ENCODE measurements at places on chromosomes 4 and X. TPM values are rescaled to one million over a fixed set of nuclear protein-coding genes. Genes with fewer than 3 reads are reported as not detected.

Gene ZFP42
- total RNA-seq, result 4.5 TPM

Gene BDH2
- total RNA-seq, result 31.0 TPM

Gene UCP1
- 0.46 TPM for total RNA-seq

GRCh38 chrX:123274796-123275195 is 90.7 kb downstream of the GRIA3 start:
- H3K27me3 ChIP-seq, result no peaks in the 10 kb centered on the region
- no peaks in the 10 kb centered on the region for H3K36me3 ChIP-seq
- H3K4me3 ChIP-seq, result no peak overlapping the region
- DNase-seq, result peak; percentile 51

GRCh38 chrX:17944833-17945497 is 83.9 kb upstream of the RAI2 start:
- no peaks in the 10 kb centered on the region for H3K27me3 ChIP-seq
- H3K27ac ChIP-seq, result no peak overlapping the region
- DNase-seq, result no peak
- no peaks in the 10 kb centered on the region for H3K4me1 ChIP-seq
- no peaks in the 10 kb centered on the region for H3K36me3 ChIP-seq

Gene CFAP97
- 22.7 TPM for total RNA-seq

Gene ARHGAP36
- not detected for total RNA-seq

GRCh38 chr4:171721937-171722336 is 91.3 kb upstream of the GALNTL6 start:
- no peak overlapping the region for H3K27ac ChIP-seq
- H3K27me3 ChIP-seq, result no peaks in the 10 kb centered on the region
- H3K4me3 ChIP-seq, result no peak overlapping the region
- no peak for DNase-seq

- H3K4me3 ChIP-seq, result no peak overlapping the region
- no peaks in the 10 kb centered on the region for H3K27me3 ChIP-seq
- peak; percentile 63 for DNase-seq
- peaks cover 2% of the 10 kb centered on the region for H3K4me1 ChIP-seq
- no peaks in the 10 kb centered on the region for H3K36me3 ChIP-seq
Measured at GRCh38 chr4:126888968-126889367, 743.8 kb upstream of the INTU start.

- H3K4me1 ChIP-seq, result no peaks in the 10 kb centered on the region
- no peak overlapping the region for H3K4me3 ChIP-seq
- DNase-seq, result no peak
- no peaks in the 10 kb centered on the region for H3K27me3 ChIP-seq
- no peak overlapping the region for H3K27ac ChIP-seq
Measured at GRCh38 chr4:45471335-45471734, 652.5 kb downstream of the GABRG1 start.

Gene TDO2
- 0.24 TPM for total RNA-seq

DNA sequence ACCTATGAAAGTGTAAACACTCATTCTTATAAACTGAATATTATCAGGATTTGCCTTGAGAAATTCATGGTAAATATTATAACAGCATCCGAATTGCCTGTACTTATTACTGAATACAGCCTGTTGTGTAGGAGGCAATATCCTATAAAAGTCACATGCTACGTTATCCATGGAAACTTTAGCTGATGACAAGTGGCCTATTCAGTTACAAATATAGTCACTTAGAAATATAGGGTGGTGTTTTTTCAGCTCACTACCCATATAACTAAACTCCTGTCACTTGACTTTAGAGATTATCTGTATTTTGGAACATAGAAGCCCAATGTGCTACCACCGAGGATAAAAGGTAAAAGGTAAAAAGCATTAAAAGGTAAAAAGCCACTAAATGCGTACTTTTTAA is 493.4 kb downstream of the INPP4B start:
- no peaks in the 10 kb centered on the region for H3K36me3 ChIP-seq
- H3K4me3 ChIP-seq, result no peak overlapping the region
- H3K27me3 ChIP-seq, result no peaks in the 10 kb centered on the region
- H3K27ac ChIP-seq, result no peak overlapping the region

DNA sequence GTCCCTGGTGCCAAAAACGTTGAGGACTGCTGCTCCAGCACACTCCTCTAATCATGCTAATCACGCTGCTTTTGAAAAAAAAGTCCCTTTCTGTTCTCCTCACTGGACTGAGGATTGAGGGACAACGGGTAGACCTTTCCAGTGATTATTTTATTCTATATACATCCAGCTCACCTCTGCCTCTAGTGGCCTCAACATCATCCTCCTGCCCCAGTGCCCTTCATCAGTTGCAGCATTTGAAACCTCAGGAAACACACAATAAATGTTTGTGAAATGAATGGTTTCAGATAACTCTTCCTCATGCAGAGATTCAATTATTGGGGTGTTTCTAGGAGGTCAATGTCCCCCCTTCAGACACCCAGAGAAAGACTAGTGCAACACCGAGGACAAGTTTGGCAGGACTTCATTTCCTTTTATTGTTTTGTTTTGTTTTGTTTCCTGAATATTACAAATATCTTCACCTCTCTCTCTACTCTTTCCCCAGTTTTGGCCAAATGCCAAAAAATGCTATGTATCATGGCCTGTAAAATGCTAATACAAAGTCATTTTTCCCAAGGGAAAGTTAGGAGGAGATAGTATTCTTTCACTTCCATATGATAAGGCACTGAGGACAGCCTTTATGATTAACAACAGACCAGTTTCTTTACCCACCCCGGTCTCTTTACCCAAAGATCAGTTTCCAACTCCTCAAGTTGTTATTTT is 460.1 kb upstream of the SLIT2 start:
- H3K27ac ChIP-seq, result no peak overlapping the region
- no peaks in the 10 kb centered on the region for H3K36me3 ChIP-seq
- H3K27me3 ChIP-seq, result no peaks in the 10 kb centered on the region
- DNase-seq, result no peak

Gene USP9X
- 113 TPM for total RNA-seq

DNA sequence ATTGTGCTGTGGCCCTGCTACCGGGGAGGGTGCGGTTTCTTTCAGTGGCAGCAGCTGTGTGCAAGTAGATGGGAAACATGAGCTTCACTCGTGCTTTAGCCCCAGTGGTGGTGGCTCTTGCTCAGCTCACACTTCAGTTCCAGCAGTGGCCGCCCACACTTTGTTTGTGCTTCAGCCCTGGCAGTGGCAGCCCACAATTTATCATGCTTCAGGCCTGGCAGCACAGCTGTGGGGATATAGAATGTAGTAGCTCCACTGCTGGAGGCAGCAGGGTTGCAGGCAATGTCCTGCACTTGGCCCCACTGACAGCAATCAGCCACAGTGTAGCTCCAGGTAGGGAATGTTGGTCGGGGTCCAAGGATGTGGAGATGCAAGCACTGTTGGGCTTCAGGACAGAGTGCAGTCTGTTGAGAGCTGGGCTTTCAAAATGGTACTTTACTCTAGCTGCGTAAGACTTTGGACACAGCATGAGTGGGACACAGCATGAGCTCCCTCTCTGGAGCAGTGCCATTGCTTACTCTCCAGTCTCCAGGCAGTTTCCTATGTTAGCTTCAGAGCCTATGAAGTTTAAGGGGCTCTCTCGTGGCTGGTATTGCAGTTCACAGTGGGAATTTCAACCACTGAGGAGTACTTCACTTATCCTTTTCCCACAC is 413.1 kb downstream of the PDGFC start:
- H3K36me3 ChIP-seq, result no peaks in the 10 kb centered on the region
- no peak overlapping the region for H3K4me3 ChIP-seq
- no peak overlapping the region for H3K27ac ChIP-seq
- H3K27me3 ChIP-seq, result no peaks in the 10 kb centered on the region

Gene ADAM29
- not detected for total RNA-seq

DNA sequence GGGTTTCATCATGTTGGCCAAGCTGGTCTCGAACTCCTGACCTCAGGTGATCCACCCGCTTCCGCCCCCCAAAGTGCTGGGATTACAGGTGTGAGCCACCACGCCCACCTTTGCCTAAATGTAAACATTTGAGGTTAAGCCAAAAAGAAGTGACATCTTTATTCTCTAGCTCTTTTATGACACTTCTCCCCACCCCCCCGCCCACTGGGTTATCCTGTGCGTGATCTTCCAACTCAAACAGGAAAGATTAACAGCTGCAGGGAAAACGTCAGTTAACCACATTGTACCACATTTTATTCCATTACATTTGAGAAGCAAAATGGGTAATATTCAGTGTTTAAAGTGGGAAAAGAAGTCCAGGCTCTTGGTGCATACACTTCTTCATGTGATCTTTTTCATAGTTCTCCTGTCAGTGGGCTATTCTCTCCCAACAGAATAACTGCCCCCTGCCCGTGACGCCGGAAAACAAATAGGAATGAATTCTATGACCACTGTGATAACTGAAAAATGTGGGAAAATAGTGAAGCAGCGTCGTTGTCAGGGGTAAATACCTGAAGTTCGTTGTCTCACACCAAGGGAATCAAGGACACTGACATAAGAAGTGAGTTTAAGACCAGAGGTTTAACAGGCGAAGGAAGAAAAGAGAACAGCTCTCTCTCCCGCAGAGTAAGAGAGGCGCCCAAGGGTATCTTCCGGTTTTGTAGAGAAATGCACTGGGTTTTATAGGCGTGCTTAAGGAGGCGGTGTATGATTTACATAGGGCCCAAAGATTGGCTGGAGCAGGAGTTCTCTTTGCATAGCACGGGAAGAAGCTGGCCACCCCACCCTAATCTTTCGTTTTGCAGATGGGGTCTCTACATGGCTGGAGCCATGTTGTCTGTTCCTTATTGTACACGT is 9.7 kb upstream of the SRD5A3 start:
- no peaks in the 10 kb centered on the region for H3K36me3 ChIP-seq
- H3K27me3 ChIP-seq, result no peaks in the 10 kb centered on the region
- DNase-seq, result no peak
- H3K4me3 ChIP-seq, result no peak overlapping the region
- H3K4me1 ChIP-seq, result no peaks in the 10 kb centered on the region
- H3K27ac ChIP-seq, result no peak overlapping the region

DNA sequence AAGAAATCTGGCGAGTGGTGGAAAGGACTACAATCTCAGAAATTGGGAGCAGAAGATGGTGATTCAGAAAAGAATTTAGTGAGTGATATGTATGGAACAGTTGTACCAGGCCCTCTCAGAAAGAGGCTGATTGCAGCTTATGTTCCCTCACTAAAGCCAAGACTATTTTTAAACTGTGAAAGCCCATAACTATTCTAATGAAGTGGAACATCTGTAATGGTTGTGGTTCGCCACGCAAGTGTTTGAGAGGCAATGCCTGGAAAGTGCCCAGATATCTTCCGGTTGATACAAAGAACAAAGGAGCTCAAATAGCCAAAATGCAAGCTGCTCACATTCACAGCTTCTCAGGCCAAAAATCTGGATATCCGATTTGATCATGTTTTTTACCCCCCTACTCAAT is 1250.7 kb downstream of the RAPGEF2 start:
- H3K4me1 ChIP-seq, result no peaks in the 10 kb centered on the region

- DNase-seq, result no peak
- H3K27me3 ChIP-seq, result no peaks in the 10 kb centered on the region
- H3K4me3 ChIP-seq, result no peak overlapping the region
- H3K27ac ChIP-seq, result no peak overlapping the region
Measured at GRCh38 chr4:180792541-180792940, 1450.7 kb upstream of the TENM3 start.

DNA sequence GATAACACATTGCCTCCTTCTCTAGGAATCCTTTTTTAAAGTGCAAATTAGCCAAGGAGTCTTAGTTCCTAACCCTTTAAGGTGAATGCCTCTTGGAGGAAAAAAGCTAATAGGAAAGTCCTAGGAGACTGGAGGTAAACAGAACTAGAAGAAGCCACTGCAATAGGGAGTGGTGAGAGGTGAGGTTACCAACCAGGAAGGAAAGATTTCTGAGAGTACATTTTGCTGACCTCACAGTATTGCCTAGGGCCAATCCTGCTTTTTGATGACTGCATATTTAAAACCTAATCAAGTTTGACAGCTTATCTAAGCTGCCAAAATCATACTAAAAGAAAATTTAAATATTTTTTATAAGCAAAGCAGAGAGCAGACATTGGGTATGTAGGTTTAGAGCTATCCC is 7.3 kb upstream of the CUL4B start:
- H3K36me3 ChIP-seq, result no peaks in the 10 kb centered on the region
- H3K4me1 ChIP-seq, result no peaks in the 10 kb centered on the region
- no peak overlapping the region for H3K27ac ChIP-seq
- H3K4me3 ChIP-seq, result no peak overlapping the region
- no peaks in the 10 kb centered on the region for H3K27me3 ChIP-seq
- DNase-seq, result no peak

DNA sequence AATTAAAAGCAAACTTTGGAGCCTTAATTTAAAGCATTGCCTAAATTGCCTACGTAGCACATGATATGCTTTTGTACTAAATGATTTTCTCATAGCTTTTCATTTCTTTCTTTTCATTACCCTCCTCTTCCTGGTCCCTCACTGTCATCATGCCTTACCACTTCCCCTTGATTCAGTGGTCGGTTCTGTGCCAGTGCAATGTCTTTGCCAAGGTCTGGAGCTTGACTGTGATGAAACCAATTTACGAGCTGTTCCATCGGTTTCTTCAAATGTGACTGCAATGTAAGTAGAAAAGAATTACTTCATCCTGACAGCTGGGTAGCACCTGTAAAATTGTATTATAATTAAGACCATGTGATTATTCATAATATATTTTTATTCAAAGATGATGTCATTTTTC is 72.5 kb downstream of the C4orf46 start:
- no peaks in the 10 kb centered on the region for H3K4me1 ChIP-seq
- no peak overlapping the region for H3K27ac ChIP-seq

Gene PABPC4L
- total RNA-seq, result 0.58 TPM

DNA sequence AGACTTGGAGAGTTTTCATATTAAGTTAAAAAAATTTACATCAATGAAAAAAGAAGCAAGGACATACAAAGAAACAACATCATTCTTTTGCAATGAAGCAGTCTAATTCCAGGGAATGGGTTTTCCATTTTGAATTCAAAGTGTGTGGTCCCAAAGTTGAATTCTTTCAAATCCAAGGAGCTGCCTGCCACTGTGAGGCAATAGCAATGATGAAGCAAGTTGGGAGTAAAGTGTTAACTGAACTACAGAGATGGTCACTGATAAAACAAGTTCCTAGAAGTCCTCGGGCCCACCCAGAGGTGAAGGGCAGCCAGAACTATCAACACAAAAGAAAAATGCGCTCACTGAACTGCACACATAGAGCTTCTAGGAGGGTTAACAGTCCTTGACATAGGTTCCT is 115.9 kb downstream of the RAB28 start:
- no peaks in the 10 kb centered on the region for H3K27me3 ChIP-seq
- DNase-seq, result no peak
- H3K36me3 ChIP-seq, result no peaks in the 10 kb centered on the region
- H3K4me3 ChIP-seq, result no peak overlapping the region

DNA sequence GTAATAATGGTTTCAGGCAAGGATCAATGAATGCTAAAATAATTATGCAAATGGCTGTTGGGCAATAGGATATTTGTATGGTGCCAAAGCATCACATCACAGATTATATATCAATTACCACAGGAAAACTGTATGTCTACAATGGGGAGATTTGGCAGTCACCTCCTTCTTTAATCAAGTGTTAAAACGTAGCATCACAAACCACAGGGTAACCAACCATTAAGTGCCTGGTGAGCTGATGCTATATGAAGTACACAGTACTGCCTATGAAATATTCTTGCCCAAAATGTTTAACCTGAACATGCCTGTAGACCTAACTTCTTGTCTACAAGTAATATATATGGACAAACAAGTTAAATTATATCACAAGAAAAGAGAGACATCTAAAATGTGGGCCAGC is 25.3 kb downstream of the MECP2 start:
- H3K4me1 ChIP-seq, result peaks cover 12% of the 10 kb centered on the region
- no peak overlapping the region for H3K4me3 ChIP-seq
- no peak overlapping the region for H3K27ac ChIP-seq
- DNase-seq, result no peak
- no peaks in the 10 kb centered on the region for H3K27me3 ChIP-seq

- no peaks in the 10 kb centered on the region for H3K4me1 ChIP-seq
- H3K27me3 ChIP-seq, result no peaks in the 10 kb centered on the region
- no peaks in the 10 kb centered on the region for H3K36me3 ChIP-seq
- H3K27ac ChIP-seq, result no peak overlapping the region
- H3K4me3 ChIP-seq, result no peak overlapping the region
Measured at GRCh38 chr4:164252286-164252685, 501.6 kb upstream of the SMIM31 start.

Gene XG
- 0.30 TPM for total RNA-seq
